ENCODE measurements at places on chromosomes 5 and 9. TPM values are rescaled to one million over a fixed set of nuclear protein-coding genes. Genes with fewer than 3 reads are reported as not detected.

- no peak for DNase-seq
These were observed 16.8 kb downstream of the GLDC start for GRCh38 chr9:6628704-6629103.

GRCh38 chr5:178439493-178440180 is 150.6 kb downstream of the COL23A1 start:
- no peak for DNase-seq

DNA sequence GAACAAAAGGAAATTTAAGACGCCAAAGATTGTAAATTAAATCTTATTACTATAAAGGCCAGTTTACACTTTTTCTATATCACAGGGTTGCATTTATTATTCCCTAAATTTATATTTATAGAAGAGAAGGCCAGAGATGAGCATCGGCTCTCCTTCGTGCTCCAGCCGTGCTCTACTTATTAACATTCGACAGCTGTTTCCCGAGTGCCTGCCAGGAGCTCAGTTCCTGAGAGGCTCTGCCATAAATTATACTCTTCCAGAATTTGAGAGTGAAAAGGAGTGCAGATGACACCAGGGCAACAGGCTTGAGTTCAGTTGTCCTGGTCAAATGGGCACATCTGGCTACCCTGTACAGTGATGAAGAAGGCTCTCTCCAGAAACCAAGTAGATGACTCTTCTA is 70.1 kb downstream of the PCSK5 start:
- DNase-seq, result peak; percentile 25

- DNase-seq, result no peak
These were observed 18.8 kb downstream of the HBEGF start for GRCh38 chr5:140327589-140327988.

- no peak for DNase-seq
These were observed 7.1 kb upstream of the IFNA2 start for GRCh38 chr9:21392270-21392669.

DNA sequence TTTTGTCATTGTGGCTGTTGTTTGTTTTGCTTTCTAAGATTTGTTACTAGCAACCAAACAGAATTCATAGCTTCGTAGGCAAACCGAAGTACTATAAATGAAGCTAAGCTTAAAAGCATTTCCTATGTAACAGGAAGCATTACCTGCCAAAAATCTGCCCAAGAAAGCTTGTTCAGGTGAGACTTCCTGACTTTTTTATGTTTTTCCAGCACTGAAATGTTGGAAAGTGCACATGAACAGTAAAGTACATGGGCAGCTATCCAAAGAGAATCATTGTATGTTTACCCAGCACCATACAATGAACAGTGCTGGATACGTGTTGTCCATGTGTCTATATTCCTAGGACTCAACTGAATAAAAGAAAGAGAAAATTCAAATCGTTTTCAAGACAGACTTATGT is 247.1 kb downstream of the NFIB start:
- no peak for DNase-seq

- peak; percentile 82 for DNase-seq
These were observed 34.6 kb downstream of the GADD45G start for GRCh38 chr9:89639367-89639795.

DNA sequence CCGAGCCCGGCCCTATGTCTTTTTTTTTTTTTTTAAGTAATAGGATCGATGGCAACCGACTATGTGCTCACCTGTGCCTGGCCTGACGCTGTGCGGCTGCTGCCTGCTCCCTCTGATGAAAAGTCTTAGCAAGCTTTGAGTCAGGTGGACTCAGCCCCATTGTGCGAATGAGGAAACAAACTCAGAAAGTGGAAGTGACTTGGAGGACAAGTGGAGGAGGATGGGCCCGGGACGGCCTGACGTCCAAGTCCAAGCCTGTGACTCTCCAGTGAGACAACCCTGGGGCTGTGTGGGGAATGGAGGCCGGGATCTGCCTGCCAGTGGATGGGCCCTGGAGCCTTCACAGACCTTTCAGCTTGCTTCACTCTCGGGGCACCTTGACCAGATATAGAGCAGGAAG is 57.9 kb downstream of the EXD3 start:
- DNase-seq, result no peak

DNA sequence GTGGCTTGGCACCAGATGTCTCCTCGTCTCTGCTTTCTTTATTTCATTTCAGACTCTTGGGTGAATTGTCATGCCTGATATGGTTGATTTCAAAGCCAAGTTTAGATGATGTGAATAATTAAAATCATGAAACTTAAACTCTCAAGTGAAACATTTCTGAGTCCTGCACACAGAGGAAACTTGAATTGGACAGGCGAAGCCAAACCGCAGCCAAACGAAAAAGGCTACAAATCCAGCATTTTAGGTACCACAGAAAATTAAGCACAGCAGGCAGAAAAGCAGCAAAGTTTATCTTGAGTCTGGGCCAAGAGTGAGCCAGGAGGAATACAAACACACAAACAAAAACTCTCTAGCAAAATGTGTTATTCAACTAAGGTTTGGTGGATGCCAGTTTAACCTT is 659.8 kb upstream of the KLF4 start:
- no peak for DNase-seq

- DNase-seq, result no peak
These were observed 42.7 kb downstream of the SH3PXD2B start for GRCh38 chr5:172411484-172412072.

PGM5 gene
- 189 TPM for total RNA-seq

CAAP1 gene
- 8.2 TPM for total RNA-seq

GRCh38 chr9:7394002-7394774 is 405.4 kb downstream of the DMAC1 start:
- DNase-seq, result no peak

- DNase-seq, result no peak
These were observed 26.7 kb downstream of the LHX2 start for GRCh38 chr9:124038239-124038638.

GRCh38 chr9:37329576-37329975 is 92.9 kb upstream of the GRHPR start:
- DNase-seq, result no peak

PCDHA9 gene
- total RNA-seq, result 0.07 TPM

DNA sequence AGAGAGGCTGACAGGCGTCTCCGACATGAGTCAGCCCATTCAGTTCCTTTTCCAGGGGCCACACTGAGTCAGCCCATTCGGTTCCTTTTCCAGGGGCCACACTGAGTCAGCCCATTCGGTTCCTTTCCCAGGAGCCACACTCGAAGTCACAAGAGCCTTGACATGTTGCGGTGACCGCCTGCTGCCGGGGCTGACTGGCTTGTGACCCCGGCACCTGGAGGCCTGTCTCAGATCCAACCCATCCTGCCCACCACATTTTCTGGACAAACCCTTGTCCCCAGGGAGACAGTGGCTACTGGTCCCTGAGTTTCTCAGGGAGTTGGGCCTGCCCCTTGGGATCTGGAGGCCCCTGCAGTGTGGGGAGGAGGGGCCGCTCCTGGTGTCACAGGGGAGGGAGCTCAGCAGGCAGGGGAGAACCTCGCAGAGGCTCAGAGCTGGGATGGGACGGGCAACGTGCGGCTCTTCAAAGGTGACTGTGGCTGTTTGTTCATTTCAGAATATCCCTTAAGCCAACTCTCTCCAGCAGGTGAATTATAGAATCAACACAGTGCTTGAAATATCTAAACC is 40.5 kb upstream of the LPCAT1 start:
- DNase-seq, result peak; percentile 51

DNA sequence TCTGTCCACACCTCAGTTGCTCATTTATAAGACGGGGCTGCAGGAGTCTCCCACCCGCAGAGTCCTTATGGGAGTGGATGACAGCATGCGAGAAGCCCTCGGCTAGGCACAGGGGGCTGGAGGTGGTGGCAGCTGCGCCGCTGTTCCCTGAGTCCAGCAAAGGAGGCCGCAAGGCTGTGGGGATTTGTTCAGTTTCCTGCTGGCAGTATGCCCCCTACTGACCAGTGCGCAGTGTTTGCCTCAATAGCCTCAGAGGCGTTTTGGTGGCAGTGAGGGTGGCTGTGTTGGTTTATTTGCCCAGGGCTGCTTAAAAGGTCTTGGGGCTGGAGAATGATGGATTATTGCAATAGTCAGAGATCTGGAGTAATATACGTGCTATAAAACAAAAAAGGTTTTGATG is 176.3 kb upstream of the OTULINL start:
- no peak for DNase-seq

DNA sequence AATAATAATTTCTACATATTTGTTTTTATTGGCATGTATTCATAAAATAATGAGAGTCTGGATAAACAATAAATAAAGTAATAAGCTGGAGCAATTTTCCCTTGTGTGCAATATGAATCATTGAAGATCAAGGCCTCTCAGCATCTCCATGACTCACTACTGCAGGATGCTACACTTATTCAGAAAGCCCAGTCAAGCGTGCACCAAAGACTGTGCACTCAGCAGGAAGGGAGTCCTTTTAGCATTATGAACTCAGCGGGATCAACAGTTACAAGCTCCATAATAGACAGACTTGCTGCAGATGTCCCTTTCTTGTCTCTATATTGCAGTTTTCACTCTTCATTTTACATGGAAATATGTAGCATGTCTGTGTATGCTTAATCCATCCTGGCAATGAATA is 485.3 kb downstream of the CDH9 start:
- DNase-seq, result no peak

PCDHA1 gene
- not detected for total RNA-seq

GRCh38 chr5:56951946-56952691 is at the start of gene MIER3:
Gene MIER3, minus strand, starts transcription at chr5:56952123. Its CDS starts 21 bp downstream, at chr5:56952102.
- DNase-seq, result peak; percentile 85

ASPN gene
- 25.9 TPM for total RNA-seq

- DNase-seq, result no peak
These were observed 18.4 kb upstream of the GSN start for GRCh38 chr9:121249563-121249962.

IL3 gene
- total RNA-seq, result not detected

DNA sequence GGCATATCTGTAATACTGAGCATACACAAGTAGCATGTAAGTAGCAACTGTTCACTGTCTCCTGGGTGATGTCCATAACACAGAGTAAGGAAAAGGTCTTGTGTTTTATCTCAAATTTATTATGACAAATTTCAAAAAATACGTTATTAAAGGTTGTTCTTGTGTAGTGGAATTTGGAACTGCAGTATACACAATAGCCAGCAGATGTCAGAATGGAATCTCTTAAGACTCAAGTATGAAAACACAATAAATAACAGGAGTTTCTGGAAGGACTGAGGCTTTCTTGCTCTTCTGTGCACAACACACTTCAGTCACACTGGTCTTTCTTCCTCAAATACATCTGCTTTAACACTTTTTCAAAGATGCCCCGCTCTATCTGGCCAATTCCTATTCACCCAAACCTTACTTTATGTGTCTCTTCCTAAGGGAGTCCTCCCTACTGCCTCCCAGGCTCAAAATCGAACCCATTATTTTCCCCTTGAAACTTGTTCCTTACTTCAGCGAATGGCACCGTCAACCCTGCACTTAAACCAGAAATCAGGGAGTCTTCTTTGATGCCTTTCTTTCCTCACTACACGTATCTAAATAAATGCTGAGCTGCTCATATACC is 6.5 kb upstream of the FBXO10 start:
- no peak for DNase-seq

N4BP3 gene
- 2.1 TPM for total RNA-seq

GRCh38 chr5:179777909-179778308 is 15.9 kb upstream of the LTC4S start:
- no peak for DNase-seq

DNA sequence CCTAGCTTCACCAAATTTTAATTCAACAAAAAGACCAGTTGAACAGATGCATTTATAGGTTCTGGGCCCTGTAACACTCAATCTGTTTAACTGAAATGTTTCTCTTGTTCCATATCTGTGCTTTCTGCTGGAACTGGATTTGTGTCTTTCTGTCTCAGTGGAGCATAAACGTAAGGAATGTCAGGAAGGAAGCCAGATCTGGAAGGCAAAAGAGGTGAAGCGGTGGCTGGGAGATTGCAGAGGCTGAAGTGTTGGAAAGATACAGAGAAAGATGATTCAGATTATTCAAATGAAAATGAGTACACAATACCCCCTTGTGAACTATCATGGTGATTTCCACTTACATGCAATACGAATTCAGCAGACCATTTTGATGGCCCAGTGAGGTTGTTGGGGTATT is 406.8 kb downstream of the BRINP1 start:
- no peak for DNase-seq

GRCh38 chr5:30734118-30734517 is 459.4 kb upstream of the CDH6 start:
- DNase-seq, result no peak

DNA sequence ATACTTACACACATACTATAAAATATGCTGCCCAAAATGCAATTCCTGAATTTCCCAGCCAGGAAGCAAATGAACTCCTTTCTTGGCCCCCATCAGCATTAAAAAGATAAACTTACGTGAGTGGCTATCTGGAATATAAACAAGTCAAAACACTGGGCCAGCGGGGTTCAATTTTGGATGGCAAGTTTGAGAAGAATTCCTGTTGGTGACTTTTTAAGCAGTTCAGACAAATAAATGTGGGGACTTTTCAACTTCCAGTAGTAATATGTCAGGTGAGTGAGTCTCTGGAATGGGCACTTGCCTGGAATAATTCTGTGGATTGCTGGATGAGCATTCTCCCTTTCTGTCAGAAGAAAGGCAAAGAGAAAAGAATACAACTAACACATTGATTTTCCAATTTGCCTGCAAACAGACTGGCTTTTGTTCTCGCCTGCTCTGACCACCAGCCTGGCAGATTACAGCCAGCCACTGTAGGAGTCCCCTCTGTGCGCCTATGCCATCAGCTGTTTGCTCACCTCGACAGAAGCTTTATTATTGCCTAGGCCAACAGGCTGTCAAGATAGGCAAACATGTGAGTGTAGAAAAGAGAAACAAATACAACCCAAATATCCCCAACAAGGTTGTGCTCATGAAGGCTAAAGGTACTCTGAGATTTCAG is 78.6 kb downstream of the MRPS27 start:
- DNase-seq, result no peak

GRCh38 chr5:97009212-97009898 is 73.5 kb downstream of the LNPEP start:
- no peak for DNase-seq

DNA sequence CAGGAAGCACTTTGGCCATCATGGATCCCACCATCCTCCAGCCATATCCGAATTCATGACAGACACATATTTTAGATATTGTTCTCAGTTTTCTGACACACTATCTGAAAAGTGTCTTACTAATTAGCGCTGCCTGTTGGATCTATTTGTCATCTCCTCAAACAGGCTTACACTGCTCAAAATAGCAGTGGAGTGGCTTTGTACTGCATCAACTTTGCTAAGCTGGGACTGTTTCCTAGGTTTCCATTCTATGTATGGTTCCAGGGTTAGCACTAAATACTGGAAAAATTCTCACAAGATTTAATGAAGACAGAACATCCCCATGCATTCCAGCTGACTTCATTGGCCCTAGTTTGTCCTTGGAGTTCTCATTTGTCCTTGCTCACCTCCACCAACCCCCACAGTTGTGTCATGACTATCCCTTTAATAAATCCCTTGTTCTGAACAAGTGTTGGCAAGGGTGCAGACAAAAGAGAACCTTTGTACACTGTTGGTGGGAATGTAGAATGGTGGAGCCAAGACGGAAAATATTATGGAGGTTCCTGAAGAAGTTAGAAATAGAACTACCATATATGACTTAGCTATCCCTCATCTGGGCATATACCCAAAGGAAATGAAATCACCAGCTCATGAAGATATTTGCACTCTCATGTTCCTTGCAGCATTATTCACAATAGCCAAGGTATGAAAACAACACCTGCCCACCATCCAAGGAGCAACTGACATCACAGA is 136.5 kb upstream of the RAI14 start:
- DNase-seq, result no peak

RPL37 gene
- 32.7 TPM for total RNA-seq

HIGD2A gene
- 200 TPM for total RNA-seq

TMEM232 gene
- total RNA-seq, result 5.6 TPM
